HCT116 (cell line): ENCODE measurements at places on chromosomes 5 and 9.
A peak's percentile ranks its signal among the peaks of the same experiment; 100 is the strongest.

- DNase-seq: no peak
Observed at GRCh38 chr5:139646912-139647505, 1.1 kb upstream of the CXXC5 start.

DNA sequence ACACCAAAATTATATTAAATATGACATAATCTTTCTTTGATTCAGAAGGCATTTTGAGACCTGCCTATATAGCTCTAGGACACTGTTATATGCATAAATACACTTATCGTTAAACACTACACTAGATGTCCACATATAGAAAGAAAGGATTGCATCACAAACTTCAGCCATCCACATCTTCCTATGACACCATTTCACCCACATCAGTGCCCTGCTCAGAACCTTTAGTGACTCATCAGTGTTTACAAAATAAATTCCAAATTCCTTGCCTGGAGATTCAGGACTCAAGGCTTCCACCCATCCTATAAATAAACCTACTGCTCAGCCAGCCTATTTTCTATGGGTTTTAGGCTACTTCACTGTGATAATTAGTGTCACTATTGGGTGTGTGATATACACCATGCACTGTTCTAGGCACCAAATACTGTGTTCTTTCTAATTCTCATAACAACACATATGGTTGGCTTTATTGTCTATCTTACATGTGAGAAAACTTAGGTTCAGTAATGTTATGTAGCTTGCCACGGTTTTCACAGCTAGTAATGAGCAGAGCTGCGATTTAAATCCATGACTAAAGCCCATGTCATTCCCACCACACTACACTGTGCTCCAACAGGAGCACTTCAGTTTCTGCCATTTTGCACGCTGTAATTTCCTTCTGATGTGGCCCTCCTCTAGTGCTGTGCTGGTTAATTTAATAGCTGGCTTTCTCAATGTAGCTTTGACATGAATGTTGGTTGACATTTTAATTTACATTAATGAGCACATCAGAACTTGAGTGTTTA is 103.3 kb downstream of the SREK1 start:
- DNase-seq: peak; percentile 13

DNA sequence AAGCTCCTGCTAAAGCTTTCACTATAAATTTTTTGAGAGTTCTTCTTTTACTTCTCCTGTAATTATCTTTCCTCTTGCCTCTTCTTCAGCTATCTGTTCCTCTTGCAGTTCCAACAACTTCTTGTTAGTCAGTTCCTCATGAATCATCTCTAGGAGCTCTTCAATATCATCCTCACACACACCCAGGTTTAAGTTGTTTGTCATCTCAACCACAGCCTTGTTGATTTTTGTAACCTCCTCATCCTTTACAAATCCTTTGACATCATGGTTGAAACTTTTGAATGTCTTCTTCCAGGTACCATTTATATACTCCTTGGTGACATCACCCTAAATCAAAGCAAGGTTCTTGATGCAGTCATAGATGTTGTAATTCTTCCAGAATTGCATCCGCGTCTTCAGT is 106.3 kb upstream of the MAMDC2 start:
- no peak for DNase-seq

GRCh38 chr5:133297293-133297692 is 245.5 kb downstream of the HSPA4 start:
- no peak for DNase-seq
